Placental pericyte (primary cell): ENCODE measurements at places on chromosomes 6 and 20. TPM values are rescaled to one million over a fixed set of nuclear protein-coding genes. Genes with fewer than 3 reads are reported as not detected.

Gene TP53TG5
- total RNA-seq, result not detected in 2 replicates

Gene ZSCAN12
- 5.5 and 7.4 TPM in 2 replicates for total RNA-seq

Gene HLA-DQB1
- 0.43 TPM in 1 of 2 replicates, not detected in the other for total RNA-seq

Gene SLC16A10
- total RNA-seq, result 0.22 and 0.43 TPM in 2 replicates

Gene TRIM10
- not detected in 2 replicates for total RNA-seq

Gene EYS
- total RNA-seq, result under 0.01 TPM in 2 replicates
